ENCODE measurements at places on chromosomes 2 and 18.

DNA sequence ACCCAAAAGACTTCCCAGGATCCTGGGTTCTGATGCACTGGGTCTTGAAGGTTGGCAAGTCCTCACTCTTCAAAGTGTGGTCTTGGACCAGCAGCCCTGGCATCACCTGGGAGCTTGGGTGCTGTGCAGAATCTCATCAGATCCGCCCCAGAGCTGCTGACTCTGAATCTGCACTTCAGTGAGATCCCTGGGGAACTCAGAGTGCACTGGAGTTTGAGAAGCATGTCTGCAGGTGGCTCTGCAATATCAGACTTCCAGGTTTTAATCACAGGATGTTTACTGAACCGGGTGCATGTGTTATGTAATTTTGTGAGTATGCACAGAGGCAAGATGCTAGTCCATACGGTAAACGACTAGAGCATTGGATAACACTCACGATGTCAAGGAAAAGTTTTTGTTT, 58.0 kb upstream of the BOD1L2 start:
- DNase-seq: no peak

- no peak for DNase-seq
Observed at GRCh38 chr2:59776726-59777008, 776.8 kb downstream of the BCL11A start.

DNA sequence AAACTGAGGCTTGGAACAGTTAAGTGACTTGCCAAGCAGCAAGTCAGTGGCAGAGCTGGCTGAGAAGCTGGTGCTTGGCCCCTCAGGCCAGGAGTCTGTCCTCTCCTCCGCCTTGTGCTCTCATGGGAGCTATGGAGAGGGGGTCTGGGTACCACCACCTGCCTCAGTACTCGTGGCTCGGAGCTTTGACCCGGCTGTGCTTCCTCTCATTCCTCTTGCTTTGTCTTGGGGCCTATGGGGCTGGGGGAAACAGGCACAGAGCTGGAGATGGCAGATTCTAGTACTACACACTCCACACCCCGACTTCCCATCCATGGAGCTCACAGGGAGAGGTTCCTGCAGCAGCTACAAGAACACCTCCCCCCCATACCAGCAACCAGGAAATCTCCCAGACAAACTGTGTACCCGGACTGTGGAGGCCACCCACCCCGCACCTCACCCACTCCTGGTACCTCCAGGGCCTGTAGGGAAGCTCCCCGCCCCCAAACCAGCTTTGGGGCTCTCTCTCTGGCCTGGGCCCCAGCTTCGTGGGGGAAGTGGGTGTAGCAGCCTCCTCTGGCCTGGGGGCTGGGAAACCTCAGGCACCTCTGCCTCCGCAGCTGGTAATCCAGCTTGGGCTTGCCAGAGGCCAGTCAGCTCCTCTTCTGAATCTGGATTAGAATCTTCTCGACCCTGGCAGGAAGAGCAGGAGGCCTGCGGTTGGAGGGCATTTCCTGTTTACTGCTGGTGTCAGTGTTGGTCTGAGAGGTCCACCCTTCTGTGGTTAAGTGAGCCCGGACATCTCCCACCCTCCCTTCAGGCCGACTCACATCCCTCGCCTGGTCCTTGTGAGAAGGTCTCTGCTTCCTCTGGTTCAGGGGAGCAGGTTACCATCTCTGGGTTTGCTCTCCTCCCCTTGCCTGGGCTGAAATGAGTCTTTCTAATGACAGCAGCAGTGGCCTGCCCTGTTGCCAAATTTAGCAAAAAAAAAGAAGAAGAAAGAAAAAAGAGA, 22.3 kb upstream of the RHOB start:
- DNase-seq: peak; percentile 85

- DNase-seq: no peak
Observed at GRCh38 chr18:63570721-63571120, 16.4 kb upstream of the SERPINB13 start.

DNA sequence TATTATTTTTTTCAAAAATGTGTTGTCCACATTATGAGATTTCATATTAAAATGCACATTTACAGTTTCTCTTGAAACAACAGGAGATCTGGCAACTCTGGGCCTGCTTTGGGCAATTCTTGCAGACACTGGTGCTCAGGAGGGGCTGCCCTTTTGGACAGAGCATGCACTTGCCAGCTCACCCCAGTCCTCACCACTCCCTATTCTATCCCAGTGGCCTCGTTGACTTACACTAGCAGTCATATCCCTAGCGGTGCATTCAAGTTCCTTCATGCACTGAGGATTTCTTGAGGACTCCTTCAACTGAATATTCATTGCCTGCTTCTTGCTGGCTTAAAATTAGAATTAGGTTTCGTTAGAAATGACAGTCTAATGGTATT, 87.9 kb upstream of the FHL2 start:
- no peak for DNase-seq

DNA sequence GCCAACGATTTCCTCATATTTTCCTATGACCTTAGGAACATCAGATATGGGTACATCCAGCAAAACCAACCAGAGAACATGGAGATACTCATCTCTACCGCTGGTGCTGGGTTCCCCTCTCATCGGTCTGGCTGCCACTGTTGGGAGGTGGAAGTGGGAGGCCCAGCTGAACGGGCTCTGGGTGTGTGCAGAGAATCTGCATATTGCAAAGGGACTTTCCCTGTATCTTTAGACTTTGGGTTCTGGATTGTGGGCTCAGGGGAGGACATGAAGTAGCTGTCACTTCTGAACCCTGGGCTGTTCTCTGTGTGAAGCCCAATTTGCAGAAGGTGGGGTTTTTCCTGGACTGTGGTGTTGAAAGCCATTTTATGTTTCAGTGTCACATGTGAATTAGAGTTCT, 30.0 kb downstream of the RAPGEF4 start:
- no peak for DNase-seq

- no peak for DNase-seq
Observed at GRCh38 chr2:230048010-230048671, 20.6 kb downstream of the SLC16A14 start.

DNA sequence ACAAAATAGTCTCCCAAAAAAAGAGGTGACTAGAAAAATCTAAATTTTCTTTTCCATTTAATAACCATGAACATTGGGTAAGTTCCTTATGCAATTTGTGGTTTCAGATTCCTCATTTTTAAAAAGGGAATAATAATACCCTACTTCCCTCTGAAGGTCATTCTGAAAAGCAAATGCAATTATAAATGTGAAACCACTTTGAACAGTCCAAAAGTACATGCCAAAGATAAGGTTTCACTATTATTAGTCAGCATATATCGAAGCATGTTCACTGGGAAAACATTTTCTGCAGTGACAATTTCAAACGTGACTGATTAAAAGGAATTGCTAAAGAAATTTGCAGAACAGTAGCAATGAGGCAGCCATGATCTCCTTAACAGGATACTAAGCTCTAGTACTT, 100.1 kb upstream of the RNF152 start:
- no peak for DNase-seq

DNA sequence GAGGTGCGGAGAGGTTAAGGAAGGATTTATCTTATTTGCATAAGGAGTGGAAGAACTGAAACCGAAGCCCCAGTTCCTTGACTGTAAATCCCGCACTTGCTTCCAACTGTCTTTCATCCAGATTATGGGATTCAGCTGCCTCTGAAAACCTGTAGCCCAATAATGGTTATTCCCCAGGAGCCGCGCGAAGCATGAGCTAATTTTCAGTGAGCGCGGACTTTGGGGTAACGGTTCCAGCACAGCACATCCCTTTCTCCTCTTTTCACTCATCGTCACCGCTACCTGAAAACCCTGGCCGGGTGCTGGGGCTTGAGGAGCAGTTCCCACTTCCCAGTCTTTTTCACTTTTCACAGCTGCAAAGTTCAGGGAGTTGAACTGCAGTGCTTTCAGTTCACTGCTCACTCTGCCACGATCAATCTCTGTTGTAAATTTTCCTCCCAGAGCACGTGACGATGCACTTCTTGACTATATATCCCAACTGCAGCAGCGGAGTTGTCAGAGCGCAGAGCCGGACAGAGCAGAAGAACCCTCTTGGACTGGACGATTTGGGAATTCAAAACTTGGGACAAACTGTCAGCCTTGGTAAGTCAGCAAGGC, at the start of gene KCNE4:
Gene KCNE4 (plus strand): TSS at position 498 of the 597 bp plus-strand sequence. CDS start 641 bp downstream, outside the sequence.
- DNase-seq: no peak

GRCh38 chr2:67510745-67511144, 113.6 kb downstream of the ETAA1 start:
- DNase-seq: no peak

DNA sequence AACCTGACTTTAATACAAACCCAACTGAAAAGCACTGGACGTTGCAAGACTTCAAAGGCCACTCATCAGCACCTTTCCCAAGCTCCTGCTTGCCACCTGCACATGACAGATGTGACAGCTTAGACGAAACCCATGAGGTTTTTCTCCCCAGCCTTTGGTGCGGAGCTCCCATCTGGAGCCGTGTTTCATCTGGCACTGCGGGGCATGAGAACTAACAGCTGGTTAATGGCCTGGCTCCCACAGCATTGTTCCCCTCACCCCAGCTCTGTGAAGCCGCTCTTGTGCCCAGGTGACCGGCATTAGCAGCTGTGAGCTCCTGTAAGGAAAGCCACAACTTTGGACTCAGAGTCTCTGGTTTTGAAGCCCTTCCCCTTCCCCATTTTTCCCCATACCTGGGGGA, 50.9 kb downstream of the GALR1 start:
- DNase-seq: no peak

GRCh38 chr18:31977270-31977872, 34.4 kb upstream of the TRAPPC8 start:
- no peak for DNase-seq

DNA sequence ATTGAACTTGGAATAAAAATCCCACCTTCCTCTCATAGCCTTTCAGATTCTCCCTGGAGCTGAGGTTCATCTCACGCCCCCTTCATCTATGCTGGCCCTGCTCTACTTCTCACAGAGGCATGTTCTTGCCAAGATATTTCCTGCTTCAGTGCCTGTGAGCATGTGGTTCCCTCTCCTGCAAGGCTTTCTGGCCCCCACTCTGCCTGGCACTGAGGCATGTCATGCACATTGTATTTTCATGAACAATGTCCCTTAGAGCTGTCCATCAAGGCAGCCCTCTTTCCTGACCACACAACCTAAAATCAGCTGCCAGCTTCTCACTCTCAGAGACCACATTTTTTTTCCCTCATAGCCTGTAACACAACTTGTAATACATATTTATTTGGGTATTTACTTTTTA, 18.0 kb upstream of the HK2 start:
- DNase-seq: no peak

- no peak for DNase-seq
Observed at GRCh38 chr18:48022531-48023329, 92.3 kb upstream of the SMAD2 start.

DNA sequence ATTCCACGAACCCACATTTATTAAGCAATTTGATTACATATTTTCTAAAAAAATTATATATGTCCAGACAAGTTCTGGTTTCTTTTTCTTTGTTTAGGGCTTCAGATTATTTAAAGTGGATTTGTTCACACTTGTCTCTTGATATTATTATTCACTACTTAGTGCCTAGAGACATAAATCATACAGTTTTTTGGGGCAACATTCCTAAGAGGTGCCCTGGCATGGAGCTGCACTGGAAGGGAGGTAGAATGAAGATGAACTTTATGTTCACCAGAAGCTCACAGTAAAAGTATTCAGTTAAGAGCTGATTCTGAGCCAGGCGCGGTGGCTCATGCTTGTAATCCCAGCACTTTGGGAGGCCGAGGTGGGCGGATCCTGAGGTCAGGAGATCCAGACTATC, 762.7 kb upstream of the TMEFF2 start:
- DNase-seq: no peak

DNA sequence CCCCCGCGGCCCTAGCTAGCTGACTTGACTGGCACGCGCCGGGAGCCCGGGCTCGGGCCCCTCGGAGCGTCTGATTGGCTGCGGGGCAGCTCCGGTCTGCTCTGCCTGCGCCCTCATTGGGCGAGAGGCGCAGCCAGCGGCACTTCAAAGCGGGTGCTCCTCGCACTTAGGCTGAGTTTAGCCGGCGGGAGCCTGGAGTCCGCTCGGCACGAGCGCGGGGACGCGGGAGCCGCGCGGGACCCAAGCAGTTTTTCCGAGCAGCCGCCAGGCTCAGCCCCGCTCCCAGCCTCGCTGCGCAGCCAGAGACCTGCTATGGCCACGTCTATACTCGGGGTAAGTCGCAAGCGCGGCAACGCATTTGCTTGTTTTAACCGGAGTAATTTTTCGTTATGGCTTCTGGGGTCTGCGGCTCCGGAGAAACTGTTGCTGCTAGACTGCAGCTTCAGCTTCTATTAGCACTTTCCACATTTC, at the start of gene SP9:
Gene SP9 (plus strand): TSS at position 174 of the 471 bp plus-strand sequence. CDS start 139 bp downstream, at position 313.
- no peak for DNase-seq

DNA sequence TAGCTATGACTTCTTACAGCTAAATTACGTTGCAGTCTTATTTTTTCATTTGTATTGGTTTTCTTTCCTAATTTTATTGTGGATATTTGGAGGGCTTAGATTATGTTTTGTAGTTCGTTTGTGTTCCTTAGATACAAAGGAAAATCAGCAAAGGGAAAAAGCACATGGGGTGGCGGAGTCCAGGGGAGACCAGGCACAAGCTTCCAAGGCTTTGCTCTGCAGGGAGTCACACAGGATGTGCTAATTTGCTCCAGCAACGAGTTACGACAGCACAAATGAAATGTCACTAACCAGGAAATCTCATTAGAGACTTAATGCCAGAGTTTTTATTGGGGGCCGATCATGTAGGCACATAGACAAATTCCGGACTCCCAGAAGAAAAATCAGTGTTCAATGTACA, 60.5 kb upstream of the CABYR start:
- DNase-seq: no peak

- no peak for DNase-seq
Observed at GRCh38 chr2:156279446-156280150, 52.9 kb downstream of the NR4A2 start.

GRCh38 chr2:17590342-17590911, 49.9 kb downstream of the VSNL1 start:
- DNase-seq: no peak

DNA sequence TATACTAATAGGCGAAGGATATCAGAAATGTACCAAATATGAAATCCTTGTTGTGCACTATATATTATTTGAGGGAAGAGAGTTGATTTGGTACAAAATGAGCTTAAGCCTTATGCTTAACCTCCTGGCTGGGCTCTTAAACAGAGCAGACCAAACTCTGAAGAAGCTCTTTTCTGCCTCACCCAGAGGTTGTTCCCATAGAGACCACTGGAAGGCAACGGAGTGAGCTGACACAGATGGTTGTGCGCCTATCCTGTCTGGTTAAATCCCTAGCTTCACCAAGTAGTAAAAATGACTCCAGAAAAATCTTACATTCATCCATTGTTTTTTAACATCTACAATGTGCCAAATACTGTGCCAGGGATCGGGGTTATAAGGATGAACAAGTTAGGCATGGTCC, 55.9 kb upstream of the NOL4 start:
- DNase-seq: no peak

DNA sequence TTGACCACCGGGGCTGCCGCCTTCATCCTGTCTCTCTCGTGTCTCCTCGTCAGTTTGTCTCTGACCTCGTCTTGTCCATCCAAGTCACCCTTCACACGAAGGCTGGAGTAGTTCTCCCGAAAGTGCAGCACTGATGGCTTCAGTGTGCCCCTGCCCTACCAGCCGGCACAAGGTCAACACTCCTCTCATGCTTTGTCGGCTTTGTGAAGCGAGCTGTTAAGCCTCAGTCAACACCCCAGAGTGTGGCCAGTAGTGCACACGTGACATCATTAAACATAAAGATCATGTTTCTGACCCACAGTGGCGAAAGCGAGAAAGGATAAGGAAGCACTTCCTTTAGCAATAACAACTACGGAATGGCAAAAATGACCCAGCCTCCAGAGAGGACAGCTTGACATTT, 23.2 kb downstream of the ACKR3 start:
- no peak for DNase-seq

- no peak for DNase-seq
Observed at GRCh38 chr18:69683176-69683575, 264.5 kb downstream of the CD226 start.

GRCh38 chr2:190533968-190534309, 583 bp downstream of the NEMP2 start:
- DNase-seq: no peak
